ENCODE measurements at places on chromosomes 5 and 9.

DNA sequence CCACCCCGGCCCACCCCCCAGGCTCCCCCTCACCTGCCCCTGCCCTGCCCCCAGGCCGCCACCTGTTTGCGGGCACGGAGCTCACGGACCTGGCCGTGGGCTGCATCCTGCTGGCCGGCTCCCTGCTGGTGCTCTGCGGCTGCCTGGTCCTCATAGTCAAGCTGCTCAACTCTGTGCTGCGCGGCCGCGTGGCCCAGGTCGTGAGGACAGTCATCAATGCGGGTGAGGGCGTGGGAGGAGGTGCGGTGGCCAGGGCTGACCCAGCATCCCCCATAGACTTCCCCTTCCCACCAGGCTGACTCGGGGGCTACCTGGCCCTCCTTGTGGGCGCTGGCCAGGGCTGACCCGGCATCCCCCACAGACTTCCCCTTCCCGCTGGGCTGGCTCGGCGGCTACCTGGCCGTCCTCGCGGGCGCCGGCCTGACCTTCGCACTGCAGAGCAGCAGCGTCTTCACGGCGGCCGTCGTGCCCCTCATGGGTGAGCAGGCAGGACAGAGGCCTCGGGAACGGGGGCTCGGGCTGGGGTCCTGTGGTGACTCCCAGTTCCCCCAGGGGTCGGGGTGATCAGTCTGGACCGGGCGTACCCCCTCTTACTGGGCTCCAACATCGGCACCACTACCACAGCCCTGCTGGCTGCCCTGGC, 3.5 kb downstream of the SLC34A3 start:
- DNase-seq, result no peak

DNA sequence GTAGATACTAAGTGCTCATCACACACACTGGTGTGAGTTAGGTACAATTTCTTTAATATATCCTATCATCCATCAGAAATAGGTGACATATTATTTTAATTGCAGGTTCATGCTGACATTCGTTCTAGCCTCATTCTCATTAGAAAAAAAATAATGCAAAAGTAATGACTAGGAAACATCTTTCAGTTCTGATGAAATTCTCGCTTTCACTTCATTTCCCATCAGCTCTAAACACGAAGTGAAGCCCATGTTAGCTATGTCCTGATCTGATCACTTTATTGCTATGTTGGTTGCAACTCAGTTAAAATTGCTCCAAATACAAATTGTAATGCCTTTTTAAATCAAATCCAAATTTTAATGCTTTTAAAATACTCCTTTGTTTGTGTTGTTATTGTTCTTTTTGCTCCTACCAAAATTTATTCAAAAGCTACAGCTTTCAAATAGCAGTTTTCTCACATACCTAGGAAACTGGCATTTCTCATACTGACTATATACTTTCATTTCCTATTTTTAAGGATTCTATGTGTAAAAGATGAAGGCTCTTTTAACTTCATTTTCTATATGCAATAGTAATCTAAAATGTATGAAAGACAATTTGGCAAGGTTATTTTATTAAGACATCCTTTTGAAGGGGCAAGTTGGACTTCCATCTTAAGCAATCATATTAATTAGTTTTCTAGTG, 1237.8 kb upstream of the ACO1 start:
- no peak for DNase-seq

GRCh38 chr9:99040251-99040900, 64.5 kb upstream of the TGFBR1 start:
- DNase-seq, result no peak

DNA sequence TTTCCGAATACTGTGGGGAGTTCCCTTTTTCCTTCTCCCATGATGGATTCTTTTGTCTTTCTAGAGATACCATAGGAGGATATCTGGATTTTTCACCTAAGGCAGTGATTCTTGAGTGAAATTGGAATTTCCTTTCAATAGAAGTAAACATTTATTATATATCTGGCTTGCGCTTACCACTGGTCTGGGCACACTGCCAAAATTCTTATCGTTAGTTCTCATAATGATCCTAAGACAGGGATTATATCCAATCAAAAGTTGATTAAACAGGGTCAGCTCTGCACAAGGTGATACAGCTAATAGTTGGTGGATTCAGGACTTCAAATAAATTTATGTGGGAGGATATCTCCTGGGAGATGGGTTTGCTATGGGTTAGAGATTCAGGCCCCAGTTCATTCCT, 9.6 kb downstream of the TLE4 start:
- DNase-seq, result no peak

- DNase-seq, result no peak
These were observed 150.0 kb upstream of the GNA14 start for GRCh38 chr9:77798140-77798539.

Data from stimulated activated CD4-positive, alpha-beta T cell treated with anti-CD3 and anti-CD28 coated beads, Interleukin-1b, Interleukin-23, amount 100 ng/mL, for 1 hour (primary cell).